ENCODE measurements at places on chromosomes 16 and 17.

DNA sequence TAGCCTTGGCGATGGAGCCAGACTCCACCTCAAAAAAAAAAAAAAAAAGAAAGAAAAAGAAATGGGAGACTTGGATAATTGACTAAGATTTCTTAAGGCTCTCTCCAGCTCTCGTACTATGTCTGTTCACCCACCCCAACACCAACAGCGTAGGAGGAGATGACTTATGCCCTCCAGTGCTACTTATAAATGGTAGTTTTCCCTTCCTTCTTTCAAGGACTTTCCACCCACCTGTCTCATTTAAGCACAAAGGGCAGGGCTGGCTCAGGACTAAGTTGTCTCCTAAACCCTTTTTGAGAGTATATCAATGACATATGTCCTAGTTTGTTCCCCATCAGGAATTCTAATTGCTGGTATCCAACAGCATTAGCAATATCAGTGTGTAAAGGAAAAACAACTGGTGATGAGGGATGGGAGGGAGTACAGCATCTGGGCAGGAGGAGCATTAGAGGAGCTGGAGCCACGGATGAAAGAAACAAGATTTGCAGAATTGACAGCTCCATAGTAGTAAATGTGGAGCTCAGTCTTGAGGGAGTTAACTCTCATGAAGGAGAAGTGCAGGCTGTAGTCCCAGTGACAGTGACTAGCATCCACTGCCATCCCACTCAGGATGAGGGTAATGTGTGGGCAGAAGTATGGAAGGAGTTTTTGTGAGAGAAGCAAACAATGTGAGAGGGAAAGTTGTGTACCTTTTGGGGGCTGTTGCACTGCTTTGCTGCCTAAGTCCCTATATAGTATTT is 17.2 kb downstream of the UBE2Z start:
- DNase-seq = no peak

DNA sequence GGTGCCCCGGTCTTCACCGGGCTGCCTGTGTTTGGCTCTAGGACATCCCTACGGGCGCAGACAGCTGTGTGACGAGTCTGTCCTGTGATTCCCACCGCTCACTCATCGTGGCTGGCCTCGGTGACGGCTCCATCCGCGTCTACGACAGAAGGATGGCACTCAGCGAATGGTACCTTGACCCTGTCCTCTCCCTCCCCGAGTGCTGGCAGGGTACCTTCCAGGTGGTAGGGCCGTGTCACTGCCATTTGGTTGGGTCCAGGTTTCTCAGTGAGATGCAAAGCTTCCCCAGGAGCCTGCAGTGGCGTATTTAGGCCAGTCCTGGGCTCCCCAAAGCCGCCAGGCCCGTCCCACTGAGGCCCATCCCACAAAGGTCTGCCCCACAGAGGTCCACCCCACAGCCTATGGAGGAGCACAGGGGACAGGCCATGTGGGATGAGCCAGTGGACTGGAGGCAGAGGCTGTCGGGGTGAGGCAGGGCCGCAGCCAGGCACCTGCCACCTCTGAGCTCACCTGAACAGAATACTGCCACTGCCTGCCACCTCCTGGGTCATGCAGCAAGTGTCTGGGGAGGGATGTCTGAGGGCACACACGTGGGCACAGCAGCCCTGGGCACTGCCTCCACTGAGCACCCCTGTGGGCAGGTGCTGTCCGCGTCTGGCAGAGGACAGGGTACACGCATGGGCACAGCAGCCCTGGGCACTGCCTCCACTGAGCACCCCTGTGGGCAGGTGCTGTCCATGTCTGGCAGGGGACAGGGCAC is 31.4 kb upstream of the CHMP6 start:
- DNase-seq = no peak

- DNase-seq = no peak
Observed at GRCh38 chr16:56041556-56042140, 149.6 kb upstream of the GNAO1 start.

GRCh38 chr17:39671651-39672521 is 3.6 kb downstream of the PNMT start:
- peak; percentile 74 for DNase-seq

DNA sequence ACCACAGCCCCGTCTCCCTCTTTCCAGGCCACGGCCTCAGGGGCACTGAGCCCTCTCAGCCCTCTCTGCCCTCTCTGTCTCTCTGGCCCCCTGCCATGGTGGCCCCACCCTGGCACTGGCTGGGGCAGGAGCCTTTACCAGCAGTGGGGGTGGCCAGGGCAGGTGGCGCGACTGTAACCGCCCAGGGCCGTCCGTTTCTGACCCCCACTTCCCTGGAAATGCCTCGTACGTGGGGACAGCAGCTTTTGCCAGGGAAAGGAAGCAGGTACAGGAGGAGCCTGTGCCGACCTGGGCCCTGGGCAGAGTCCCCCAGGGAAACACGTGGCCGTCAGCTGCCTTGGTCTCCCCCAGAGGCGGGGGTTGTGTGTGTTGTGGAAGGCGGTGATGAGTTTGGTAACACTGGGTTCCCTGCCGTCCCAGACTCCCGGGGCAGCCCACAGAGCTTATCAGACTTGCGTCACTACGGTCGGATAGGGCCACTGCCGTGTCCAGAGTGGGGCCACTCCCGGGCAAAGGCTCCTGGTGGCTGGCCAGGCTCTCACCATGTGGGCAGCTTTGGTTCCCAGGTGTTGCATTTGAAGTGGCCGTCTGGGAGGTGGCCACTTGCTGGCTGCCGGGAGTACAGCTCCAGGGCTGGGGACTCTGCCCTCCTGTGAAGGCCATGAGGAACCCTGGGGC is 249.3 kb upstream of the CIBAR2 start:
- DNase-seq = no peak

DNA sequence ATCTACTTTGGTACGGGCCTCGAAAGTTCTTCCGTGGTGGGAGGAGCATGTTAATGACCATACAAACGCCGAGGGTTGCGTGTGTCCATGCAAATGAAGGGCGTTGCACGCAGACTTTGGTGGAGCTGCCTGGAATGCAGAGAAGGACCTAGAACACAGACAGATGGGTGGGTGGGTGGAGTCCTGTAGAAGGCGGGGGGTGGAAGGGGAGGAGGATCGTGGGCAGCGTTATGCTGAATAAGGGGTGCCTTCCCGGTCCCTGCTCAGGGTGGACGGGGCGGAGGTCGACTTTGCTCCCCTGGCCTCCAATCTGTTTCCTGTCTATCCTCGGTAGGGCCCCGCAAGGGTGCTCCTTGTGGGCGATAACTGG is 795 bp upstream of the PAQR4 start:
- no peak for DNase-seq

GRCh38 chr16:52963212-52963854 is 89.4 kb downstream of the CHD9NB start:
- no peak for DNase-seq

- DNase-seq = no peak
Observed at GRCh38 chr16:30837904-30838303, 50.9 kb upstream of the ZNF629 start.

DNA sequence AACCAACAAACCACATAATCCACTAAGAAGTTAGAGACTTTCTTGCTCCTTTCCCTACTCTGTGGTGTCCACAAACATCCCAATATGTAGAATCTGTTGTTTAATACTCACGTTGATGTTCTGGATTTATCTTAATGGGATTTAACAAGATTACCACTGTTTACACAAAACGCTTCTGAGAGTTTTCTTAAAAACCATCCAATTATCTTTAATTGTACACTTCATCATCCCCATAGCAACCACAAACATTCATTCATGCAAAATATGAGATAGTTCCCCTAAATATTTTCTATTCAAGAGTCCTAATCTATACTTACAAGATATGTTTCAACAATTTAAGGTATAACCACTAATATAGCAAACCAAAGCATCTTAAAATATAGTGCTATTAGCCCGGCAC is 76.5 kb upstream of the CLEC18B start:
- DNase-seq = no peak

DNA sequence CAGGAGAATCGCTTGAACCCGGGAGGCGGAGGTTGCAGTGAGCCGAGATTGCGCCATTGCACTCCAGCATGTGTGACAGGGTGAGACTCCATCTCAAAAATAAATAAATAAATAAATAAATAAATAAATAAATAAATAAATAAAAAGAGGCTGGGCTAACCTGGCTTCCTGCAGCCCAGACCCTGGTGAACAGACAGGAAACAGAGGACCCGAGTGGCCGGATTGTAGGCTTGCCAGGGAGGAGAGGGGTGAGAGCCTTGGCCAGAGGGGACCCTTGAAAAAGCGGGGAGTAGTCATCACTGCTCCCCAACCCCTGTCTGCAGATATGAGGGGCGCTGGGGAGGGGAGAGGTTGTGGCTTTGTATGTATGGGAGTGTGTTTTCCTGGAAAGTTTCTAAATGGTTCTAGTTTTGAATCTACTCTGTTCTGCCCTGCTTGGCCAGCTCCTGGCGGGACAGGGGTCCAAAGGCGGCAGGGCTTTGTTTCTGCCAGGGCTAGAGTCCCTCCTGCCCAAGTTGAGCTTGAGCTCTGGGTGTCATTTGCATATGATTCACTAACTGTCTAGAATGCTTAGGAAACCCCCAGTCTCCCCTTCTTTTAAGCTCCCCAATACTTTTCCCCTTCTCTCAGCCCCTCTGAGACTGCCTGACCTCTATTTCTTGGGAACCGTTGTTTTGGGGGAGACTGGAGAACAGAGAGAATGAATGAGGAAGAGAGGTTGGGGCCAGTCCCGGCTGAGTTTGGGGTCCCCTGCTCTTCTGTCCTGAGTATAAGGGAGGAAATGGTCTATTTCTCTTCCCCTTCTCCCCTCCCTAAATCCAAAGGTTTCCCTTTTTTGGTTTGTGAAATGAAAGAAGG is 16.4 kb downstream of the RARA start:
- DNase-seq = no peak

DNA sequence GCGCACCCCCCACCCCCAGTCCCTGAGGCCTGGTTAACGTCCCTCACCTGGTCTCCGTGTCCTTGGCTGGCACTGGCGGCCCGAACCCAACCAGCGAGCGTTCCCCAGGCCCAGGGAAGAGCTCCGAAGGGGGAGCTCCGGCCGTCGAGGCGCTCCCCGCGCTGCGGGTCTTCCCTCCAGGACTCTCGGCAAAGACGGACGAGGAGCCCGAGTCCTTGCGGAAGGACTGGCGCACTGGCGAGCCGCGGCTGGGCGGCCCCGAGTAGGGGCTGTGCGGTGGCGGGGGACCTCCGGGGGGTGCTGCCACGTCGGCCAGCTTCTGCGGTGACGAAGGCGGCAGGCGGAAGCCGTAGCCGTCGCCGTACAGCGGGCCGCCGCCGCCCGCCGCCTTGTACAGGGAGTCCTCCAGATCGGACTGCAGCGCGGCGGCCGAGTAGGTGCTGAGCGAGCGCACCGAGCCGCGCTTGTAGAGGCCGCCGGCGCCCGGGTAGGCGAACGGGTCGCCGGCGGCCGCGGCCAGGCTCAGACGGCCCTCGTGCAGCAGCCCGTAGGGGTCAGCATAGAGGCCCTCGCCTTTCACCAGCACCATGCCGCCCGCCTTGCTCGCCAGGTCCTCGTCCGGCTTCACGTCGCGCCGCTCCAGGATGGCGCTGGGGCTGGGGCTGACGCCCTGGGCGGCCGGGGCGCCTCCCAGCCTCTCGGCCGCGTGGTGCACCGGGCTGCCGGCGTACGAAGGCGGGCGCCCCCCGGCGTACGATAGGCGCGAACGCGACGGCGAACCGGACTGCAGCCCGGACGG is 44.1 kb downstream of the SRCIN1 start:
- DNase-seq = no peak

GRCh38 chr16:55495616-55496289 is 13.1 kb upstream of the LPCAT2 start:
- DNase-seq = peak; percentile 38

DNA sequence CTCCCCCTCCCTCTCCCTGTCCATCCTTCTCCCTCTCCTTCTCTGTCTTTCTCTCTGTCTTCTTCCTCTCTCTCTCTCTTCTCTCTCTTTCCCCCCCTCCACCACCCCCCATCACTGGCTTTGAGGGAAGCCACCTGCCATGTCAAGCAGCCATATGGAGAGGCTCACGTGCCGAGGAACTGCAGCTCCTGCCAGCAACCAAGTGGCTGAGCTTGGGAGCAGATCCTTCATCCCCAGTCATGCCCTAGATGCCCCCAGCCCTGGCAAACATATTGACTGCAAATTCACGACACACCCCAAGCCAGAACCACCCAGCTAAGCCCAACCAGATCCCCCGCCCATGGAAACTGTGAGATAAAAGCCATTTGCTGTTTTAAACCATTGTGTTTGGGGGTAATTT is 40.9 kb upstream of the RBFOX3 start:
- DNase-seq = no peak

DNA sequence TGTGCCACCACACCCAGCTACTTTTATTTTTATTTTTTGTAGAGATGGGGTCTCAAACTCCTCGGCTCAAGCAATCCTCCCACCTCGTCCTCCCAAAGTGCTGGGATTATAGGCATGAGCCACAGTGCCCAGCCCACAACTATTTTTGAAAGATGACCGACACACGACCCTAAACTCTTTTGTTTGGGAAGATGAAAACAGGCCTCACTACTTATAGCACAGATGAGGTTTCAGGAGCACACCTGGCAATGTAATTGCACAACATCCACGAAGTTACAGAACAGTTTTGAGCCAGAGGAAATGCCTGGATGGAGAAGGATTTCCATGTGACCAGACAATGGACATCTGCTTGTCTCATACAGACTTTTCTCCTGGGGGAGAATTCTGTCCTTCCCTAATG is 43.4 kb upstream of the PRSS54 start:
- no peak for DNase-seq

- DNase-seq = no peak
Observed at GRCh38 chr16:49542946-49543630, 169.5 kb downstream of the C16orf78 start.
